ENCODE measurements at places on chromosomes 2 and 18. TPM values are rescaled to one million over a fixed set of nuclear protein-coding genes. Genes with fewer than 3 reads are reported as not detected.

Gene POTEI
- polyA plus RNA-seq = under 0.01 TPM

Gene RNF144A
- 4.9 TPM for polyA plus RNA-seq

Gene POMC
- 9.8 TPM for polyA plus RNA-seq

Gene CYP27A1
- polyA plus RNA-seq = 20.8 TPM

Gene STAT4
- 0.90 TPM for polyA plus RNA-seq

Gene CRYGD
- not detected for polyA plus RNA-seq

Gene IL36A
- not detected for polyA plus RNA-seq

Gene AKAIN1
- not detected for polyA plus RNA-seq

Gene RNF181
- polyA plus RNA-seq = 177 TPM

Gene MROH2A
- polyA plus RNA-seq = 0.14 TPM

Gene FIGN
- 1.7 TPM for polyA plus RNA-seq

Gene CMPK2
- polyA plus RNA-seq = 3.5 TPM

Gene RAB6C
- not detected for polyA plus RNA-seq

Gene FKBP7
- 16.1 TPM for polyA plus RNA-seq

Gene PTPRN
- polyA plus RNA-seq = 15.5 TPM

Gene ADAM17
- 15.9 TPM for polyA plus RNA-seq

Gene TMEM17
- polyA plus RNA-seq = 2.2 TPM

Gene COL4A4
- 0.67 TPM for polyA plus RNA-seq

Gene FLACC1
- 0.74 TPM for polyA plus RNA-seq

Gene IL1A
- not detected for polyA plus RNA-seq

Gene SNORC
- 0.91 TPM for polyA plus RNA-seq

Gene MALL
- 1.8 TPM for polyA plus RNA-seq

Gene SIGLEC15
- 0.03 TPM for polyA plus RNA-seq

Gene CFAP65
- polyA plus RNA-seq = not detected

Gene REG1B
- polyA plus RNA-seq = 24,061 TPM

Gene PAIP2B
- 30.7 TPM for polyA plus RNA-seq

Data from adipose tissue (tissue), 3 donors.